ENCODE measurements at places on chromosomes 2 and 18.
A peak's percentile ranks its signal among the peaks of the same experiment; 100 is the strongest.

DNA sequence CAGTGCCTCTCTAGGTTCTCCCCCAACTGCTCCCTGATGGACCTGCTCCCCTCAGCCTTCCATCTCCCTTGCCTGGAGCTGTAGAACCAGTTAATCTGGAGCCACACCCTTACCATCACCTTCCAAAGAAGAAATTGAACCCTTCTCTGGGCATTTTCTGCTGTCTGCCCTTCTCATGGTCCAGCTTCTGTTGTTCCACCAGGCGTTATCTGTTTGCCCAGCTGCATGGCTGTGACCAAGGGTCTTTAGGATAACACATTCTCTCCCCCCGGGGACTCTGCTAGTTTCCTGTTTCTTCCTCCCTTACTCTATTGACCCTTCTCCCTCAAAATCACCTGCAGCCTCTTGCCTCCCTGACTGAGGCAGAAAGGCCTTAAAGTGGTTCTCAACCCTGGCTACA is 3.2 kb upstream of the ANKRD53 start:
- DNase-seq, result no peak

DNA sequence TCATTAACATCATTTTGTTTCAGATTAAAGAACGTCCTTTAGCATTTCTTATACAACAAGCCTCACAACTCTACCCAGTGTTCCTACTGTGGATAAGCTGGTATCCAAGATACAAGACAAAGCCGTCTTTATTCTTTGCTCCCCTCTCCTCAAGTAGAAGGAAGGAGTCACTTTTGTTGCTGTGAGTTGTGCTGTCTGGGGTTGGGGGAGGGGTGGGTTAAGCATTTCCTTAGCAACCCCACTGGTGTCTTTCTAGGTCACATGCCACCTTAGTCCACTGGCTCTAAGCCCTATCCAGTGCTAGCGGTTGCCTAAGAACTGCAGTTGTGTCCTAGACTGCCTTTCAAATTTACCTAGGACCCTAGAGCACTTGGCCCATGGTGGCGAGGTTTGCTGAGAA is 155.6 kb upstream of the PIEZO2 start:
- DNase-seq, result no peak

DNA sequence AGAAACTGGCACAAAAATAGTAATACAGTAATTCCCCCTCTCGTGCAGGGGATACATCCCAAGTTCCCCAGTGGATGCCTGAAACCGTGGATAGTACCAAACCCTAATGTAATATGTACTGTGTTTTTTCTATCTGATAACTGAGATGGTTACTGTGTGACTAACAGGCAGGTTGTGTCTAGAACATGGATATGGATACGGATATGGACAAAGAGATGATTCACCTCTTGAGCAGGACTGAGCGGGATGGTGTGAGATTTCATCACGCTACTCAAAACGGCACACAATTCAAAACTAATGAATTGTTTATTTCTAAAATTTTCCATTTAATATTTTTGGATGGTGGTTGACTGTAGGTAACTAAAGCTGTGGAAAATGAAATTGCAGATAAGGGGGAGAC is 3.4 kb downstream of the MBD1 start:
- DNase-seq, result no peak

DNA sequence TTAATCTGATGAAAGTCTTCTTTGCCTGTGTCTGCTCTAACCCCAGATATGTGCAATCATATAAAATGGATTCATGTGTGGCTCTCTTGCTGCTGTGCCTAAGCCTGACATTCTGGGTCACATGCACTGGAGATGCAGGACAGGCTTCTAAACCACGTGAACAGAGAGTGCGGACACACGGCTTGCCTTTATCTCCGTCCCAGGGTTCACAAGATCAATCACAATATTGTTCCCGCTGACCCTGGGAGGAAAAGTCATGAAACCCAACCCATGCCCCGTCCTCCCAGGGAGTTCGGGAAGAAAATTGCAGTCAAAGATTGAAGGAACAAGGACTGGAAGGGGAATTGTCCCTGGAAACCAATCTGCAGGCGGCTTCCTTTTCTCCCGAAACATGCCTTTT is 74.8 kb downstream of the VAPA start:
- DNase-seq, result no peak

GRCh38 chr18:4198956-4199355 is 256.2 kb downstream of the DLGAP1 start:
- DNase-seq, result no peak

DNA sequence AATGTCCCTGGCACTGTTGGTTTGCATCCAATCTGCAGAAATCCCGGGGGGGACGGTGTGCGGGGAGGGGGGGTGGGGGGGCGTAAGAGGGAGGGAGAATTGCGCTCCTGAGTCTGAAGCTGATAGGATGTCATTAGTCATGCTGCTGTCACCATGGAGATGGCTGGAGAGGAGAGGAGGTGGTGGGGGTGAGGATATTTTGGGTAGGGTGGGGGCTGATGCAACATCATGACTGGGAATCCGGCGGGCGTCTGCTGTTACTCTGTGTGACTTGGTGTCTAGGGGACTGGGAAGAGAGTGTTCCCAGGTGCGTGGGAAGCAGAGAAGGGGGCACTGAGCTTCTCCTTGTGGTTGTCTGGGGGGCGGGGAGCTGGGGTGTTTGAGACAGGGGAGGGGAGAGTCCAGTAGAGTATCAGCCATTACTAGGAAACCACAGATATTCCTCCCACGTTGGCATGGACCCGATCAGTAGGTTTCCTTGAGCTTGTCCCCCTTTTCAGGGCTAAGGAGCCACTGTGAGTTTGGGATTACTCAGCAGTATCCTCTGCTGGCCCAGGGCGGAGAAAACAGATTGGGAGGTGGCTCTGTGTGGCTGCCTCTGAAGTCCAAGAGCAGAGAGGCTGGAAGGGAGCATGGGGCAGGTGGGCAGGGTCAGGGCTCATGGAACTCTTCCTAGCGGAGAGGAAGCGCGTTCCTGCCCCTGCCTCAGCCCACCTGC is 18.9 kb downstream of the TET3 start:
- DNase-seq, result no peak

- DNase-seq, result no peak
Measured at GRCh38 chr2:118325321-118325955, 237.2 kb downstream of the INSIG2 start.

DNA sequence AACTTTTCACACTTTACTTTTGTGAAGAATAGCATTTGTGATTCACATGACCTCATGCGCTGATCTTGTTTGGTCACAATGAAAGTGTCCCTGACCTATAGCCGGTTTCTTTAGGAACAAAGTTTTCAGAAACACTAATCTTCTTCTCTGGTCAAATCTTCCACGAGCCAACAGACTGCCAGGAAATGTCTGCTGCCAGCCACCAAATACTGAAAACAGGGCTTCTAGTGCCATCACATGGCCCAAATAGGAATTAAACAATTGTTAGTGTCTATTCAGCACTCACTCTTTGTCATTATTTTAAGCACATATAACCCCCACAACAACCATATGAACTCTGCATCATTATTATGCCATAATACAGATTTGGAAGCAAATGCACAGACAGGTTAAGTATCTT is 286.5 kb upstream of the SYT4 start:
- peak; percentile 72 for DNase-seq

- peak; percentile 52 for DNase-seq
Measured at GRCh38 chr2:181715033-181715630, 34.8 kb upstream of the NEUROD1 start.

DNA sequence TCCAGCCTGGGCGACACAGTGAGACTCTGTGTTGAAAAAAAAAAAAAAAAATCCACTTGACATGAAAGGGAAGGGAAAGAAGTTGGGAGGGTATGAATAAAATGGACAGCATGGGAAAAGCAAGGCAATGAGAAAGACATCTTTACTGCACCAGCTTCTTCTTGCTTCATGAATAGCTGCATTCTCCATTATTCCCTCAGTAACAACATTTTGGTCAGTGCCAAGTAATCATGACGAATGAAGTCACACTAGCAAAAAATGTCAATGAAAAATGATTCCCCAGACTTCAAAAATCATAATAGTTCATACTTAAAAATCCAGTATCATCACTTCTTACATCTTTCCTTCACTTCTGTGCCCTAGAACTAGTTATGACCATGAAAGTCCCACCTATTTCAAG is 30.4 kb downstream of the ADAM17 start:
- DNase-seq, result no peak

DNA sequence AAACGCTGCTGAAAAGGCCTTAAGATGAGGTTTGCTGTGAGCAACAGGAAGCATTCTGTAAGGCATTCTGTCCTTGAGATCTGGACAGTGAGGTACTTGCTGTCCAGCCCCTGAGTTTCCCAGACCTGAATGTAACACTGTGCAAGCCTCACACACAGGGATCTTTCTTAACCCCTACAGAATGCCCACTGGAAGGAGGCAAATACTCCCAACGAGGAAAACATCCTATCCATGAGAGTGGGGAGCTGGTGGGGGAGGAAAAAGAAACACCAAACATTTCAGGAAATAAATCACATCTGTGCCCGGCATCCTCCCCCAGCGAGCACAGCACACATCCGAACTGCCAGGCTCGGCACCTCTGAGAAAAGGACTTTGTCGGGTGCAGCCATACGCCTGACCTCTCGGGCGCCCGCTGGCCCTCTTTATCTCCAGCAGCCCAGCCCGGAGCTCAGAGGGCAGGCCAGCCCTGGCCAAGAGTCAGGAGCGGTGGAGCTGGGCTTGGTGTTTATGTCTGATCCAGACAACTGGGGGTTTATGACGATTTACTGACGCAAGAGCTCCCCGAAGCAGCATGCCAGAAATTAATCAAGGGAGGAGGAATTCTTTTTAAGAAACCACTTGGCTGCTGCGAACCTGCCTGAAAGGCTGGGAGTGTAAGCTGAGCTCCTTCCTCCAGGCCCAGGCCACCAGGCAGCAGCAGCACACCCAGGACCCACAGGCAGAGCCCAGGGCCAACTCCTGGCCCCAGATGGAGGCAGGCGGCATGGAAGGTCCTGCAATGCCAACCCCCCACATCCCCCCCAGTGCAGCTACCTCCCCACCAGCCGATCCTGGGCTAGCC is 72.2 kb downstream of the HDAC4 start:
- DNase-seq, result no peak

GRCh38 chr2:15325296-15325695 is 235.8 kb downstream of the NBAS start:
- no peak for DNase-seq

GRCh38 chr18:212780-213179 is 54.4 kb downstream of the USP14 start:
- DNase-seq, result no peak

GRCh38 chr2:120433816-120434290 is 87.9 kb downstream of the INHBB start:
- DNase-seq, result no peak

- no peak for DNase-seq
Measured at GRCh38 chr2:158489366-158490112, 32.8 kb downstream of the PKP4 start.

- DNase-seq, result no peak
Measured at GRCh38 chr2:34294961-34295360, 695.9 kb upstream of the FAM98A start.

Measured in D341Med (cell line).